ENCODE measurements at places on chromosomes 12 and 14. TPM values are rescaled to one million over a fixed set of nuclear protein-coding genes. Genes with fewer than 3 reads are reported as not detected.

Gene TPPP2
- not detected for total RNA-seq

Gene NRDE2
- 20.1 TPM for total RNA-seq

Gene ALDH1L2
- 9.7 TPM for total RNA-seq

Gene TMPRSS12
- not detected for total RNA-seq

Gene EMP1
- total RNA-seq = 6.6 TPM

Gene NCKAP5L
- total RNA-seq = 10.3 TPM

Gene CDKL1
- 17.5 TPM for total RNA-seq

Gene CMKLR1
- total RNA-seq = 1.7 TPM

Gene NPFF
- total RNA-seq = not detected

Gene NRIP2
- total RNA-seq = 0.62 TPM

Gene ISCA2
- total RNA-seq = 20.1 TPM

Gene KRT82
- not detected for total RNA-seq

Gene USP44
- 3.6 TPM for total RNA-seq

Gene HOXC12
- total RNA-seq = not detected

Gene PZP
- not detected for total RNA-seq

Gene MFAP5
- not detected for total RNA-seq

Gene PLEKHG7
- not detected for total RNA-seq

Gene POTEM
- not detected for total RNA-seq

Gene SYT1
- 166 TPM for total RNA-seq

Gene GPRC5A
- 0.31 TPM for total RNA-seq

Gene GNB3
- 0.94 TPM for total RNA-seq

Data from occipital lobe (tissue), 3 donors.